ENCODE measurements at places on chromosomes 3 and 15.

DNA sequence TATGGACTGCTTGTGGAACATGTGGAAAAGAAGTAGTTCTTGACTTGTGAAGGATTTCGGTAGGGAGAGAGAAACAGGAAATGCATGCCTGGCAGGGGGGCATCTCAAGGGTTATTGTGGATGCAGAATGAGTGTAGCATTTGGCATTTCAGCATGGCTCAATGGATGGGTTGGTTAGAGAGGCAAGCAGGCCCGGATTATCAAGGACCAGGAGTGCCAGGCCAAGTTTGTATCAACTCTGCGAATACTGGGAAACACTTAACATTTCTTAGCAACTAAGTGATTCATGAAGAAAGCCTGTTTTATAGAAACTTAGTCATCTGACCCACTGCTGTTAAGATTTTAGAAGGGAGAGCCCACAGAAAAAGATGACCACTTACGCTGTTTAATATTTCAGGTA lies 33.6 kb downstream of the KIF15 start:
- no peak for DNase-seq

DNA sequence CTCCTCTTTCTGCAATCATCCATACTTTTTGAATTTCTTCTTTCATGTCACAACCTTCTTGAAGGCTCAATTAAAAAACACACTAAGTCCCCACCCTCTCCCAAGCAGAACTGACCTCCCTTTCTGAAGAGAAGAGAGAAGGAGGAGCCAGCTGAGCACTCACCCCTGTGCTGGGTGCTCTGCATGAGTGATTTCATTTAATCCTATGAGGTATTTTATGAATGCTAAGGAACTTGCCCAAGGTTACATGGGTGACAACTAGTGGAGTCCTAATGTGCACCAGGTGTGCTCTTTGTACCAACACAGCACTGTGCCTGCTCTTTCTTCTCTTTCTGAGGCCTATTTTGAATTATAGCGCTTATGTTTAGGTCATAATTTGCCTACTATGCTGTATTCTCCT lies 135.6 kb downstream of the DUT start:
- DNase-seq = no peak

DNA sequence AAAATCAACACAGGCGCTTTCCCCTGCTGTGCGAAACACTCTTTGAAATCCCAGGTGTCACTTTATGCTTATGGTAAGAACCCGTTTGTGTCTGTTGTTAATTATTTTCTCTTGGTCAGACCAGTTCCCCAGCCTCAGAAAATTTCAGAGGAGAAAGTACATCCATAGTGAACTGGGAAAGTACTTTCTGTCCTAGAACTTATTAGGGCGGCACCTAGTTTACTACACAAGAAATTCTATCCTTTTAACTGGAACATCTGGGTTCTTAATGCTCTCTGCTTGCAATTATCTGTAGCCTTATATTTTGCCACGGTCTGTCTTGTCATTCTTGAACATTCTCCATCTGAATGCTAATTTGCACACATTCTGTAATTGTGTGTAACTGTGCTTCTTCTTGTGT lies 215.0 kb downstream of the PTPRG start:
- DNase-seq = no peak

DNA sequence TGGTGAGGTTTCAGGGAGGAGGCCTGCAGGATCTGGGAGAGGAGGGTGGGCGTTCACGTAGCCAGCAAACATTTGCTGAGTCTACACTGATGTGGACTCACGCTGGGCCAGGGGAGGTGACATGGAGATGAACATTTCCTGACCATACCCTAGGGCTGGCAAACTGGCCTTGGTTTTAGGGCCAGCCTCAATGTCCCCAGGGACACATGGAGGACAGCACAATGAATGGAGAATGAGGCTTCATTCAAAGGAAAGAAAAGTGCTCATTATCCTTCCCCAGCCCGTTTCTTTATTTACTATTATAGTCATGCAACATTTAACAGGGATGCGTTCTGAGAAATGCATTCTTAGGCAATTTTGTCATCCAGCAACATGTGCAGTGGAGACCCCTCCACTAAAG lies 26.8 kb downstream of the ACAN start:
- no peak for DNase-seq

GRCh38 chr15:100650685-100651084 lies 48.3 kb downstream of the ASB7 start:
- no peak for DNase-seq

DNA sequence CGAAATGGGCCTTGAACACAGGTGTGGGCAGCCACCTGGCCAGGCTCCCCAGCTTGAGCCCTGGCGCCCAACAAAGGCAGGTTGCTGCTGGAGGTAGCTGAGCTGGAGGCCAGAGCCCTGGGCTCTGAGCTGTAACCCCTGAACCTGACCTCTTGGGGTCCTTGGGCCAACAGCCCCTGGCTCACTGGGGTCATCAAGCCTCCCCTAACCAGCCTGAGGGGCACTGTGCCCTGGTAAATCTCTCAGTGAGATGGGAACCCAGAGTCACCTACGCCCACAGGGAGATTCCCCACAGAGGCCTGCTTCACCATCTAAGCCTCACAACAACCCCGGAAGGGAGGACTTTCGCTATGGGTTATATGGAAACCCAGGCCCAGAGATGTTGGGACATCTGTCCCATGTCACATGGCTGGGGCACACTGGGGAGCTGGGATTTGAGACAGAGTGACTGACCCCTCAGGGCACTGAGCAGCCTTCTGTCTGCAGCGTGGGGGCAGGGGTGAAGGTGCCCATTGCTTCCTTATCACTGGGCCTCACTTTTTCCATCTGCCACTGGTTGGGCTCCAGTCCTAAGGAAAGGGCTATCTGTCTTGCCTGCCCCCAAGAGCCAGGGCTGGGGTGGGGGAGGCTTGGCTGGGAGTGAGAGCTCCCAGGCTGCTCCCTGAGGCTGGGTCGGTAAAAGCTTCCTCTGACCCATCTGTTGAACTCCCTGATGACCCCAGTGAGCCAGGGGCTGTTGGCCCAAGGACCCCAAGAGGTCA lies 59.1 kb downstream of the IQSEC1 start:
- DNase-seq = no peak

- DNase-seq = no peak
Observed at GRCh38 chr15:40323953-40324937, 753 bp downstream of the INAFM2 start.

DNA sequence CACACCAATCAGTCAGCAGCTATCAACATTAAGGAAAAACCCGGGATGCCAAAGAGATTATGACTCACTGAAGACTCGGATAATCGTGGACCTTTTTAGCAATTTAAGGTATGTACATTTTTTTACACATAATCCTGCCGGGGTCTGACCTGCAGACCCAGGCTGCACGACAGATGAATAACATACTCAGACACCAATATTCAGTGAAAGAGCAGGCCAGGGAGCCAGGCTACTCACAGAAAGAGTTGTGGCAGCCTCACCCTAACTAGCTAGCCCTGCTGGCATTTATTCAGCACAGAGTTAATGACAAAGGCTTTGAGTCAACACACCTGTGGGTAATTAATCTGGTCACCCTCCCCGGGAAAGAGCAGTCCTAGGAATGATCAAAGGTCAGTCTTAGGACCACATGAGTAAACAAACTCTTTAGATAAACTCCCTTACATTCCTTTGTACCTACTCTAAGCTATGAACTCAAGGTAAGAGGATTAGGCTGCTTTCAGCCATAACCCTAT lies 727.5 kb downstream of the TBL1XR1 start:
- DNase-seq = no peak

GRCh38 chr15:61031532-61031931 lies 197.6 kb downstream of the RORA start:
- no peak for DNase-seq

- DNase-seq = no peak
Observed at GRCh38 chr15:63514531-63514943, 10.1 kb downstream of the USP3 start.

- no peak for DNase-seq
Observed at GRCh38 chr3:159616234-159616825, 372.3 kb upstream of the IL12A start.

- no peak for DNase-seq
Observed at GRCh38 chr3:48069339-48069738, 53.1 kb upstream of the MAP4 start.

DNA sequence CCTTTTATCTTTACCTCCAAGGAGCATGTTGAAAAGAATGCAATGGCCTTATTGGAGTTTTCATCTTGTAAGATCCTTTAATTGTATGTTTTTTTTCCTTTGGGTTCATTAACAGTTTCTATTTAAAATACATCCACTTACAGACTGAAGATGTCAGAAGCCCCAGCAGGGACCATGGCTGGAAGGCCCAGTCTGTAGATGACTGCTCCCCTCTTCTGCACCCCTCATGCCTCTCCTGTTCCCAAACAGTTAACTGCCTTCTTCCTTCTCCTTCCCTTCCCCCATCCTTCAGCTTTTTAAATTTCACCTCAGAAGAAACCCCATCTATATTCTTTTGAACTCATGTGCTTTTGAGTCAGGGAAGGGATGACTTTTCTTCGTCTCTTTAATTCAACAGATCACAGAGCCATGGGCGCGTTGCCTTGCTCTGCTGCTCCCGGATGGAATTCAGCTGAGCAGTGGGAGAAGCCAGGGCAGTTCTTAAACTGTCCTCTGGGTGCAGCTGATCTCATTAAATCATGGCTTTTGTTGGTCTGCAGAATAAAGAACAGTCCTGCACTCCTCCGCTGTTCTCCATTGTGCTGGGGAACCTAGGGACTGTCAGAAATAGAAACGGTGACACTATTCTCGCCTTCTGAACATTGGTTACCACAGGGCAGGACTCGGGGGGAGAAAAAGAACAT lies 71.5 kb upstream of the EIF1B start:
- no peak for DNase-seq

- DNase-seq = no peak
Observed at GRCh38 chr3:154507727-154508126, 77.7 kb upstream of the GPR149 start.

- no peak for DNase-seq
Observed at GRCh38 chr3:135033737-135034136, 238.7 kb downstream of the EPHB1 start.

- DNase-seq = no peak
Observed at GRCh38 chr15:58932710-58933280, 684 bp downstream of the SLTM start.

DNA sequence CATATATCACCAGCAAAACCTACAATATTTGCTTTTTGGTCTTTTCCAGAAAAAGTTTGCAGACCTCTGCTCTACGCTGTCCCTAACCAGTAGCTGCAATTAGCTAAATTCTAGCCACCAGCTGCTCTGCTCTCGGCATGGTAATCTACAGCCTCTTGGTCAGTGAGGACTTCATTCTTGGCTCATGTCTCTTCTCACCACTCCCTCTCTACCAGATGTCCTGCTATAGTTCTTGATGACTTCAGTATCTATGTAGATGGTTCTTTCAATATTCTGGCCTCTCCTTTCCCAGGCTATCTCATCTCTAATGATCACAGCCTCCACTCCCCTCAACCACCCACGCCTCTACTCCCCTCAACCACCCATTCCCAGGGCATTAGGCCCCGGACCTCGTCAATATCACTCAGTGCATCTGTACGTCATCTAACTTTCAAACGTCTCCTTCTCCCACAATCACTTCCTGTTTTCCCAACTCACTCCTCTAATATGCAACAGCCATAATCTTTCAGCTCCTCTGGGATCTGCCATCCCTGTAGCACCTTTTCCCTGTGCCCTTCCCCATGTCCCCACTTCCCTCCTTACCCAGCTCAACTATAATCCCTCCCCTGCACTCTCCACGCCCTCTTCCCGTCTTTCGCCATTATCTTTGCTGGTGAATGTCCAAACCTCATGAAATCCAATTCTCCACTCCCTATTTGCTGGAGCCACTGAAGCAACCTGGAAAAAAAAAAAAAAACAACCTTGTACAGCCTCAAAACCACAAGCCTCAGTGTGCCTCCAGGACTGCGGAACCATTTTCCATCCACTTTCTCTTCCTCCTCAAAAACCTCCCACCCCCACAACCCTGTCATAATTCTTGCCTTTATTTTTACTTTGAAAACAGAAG lies 429.4 kb upstream of the PROK2 start:
- DNase-seq = no peak

GRCh38 chr3:140468407-140468806 lies 209.5 kb upstream of the TRIM42 start:
- DNase-seq = no peak

DNA sequence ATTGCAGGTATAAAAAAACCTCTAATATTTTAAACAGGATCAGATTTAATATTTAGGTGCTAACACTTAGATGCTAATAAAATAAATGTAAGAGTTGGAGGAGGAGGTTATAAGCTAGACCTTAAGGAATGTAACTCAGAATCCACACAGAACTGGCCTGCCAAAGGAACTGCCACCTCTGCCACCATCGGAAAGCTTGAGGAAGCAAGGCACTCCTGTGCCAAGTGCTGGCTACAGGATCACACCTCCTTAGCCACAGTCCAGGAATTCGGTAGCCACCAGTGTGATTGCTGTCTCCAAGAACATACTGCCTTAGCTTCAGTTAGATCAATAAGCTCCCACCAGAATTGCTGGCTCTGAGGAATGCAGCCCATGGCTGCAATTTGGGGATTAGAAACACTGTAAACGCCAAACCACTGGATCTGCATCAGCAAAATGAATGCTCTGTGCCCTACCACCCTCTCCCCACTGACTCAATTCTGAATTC lies 58.0 kb downstream of the FRMD5 start:
- no peak for DNase-seq
